Activated CD8-positive, alpha-beta memory T cell treated with anti-CD3 and anti-CD28 coated beads for 1 hour (primary cell): ENCODE measurements at places on chromosomes 2 and 18.

DNA sequence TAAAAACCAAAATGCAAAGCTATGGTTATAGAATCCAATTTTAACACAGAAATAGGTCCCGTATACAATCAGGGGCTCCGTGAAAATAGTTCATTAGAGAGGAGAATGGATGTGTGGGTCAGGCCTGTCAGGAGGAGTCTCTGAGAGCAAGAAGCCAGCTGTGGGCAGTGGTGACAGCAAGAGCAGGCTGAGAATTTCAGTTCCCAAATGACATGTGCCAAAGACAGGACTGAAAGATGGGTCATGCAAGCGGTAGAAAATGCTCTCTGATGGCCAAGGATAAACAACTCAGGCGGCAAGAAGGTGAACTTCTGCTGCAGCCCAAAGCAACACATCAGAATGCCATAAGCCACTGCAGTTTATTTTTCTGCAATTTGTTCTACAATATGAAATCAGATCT lies 100.4 kb downstream of the CCDC141 start:
- DNase-seq, result no peak

DNA sequence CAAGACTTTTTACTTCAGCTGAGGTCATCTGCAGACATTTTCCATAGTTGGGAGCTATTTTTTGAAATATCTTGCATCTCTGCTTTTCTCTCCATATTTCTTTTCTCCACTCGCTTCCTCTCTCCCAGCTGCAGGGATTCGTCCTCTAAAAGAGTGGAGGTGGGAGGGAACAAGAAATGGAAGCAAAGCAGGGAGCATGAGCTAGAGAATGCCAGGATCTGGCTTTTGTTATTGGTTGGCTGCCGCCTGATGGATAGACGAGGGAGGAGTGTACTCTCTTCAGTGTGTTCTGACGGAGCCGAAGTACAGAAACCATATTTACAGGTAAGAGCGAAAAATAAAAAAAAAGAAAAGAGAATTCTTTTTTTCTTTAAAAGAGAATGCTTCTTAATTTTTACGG lies at the start of gene CSRNP3:
TSS of gene CSRNP3 (plus strand) at position 282 of the 400 bp plus-strand sequence. CDS start 125,368 bp downstream, outside the sequence.
- no peak for DNase-seq

DNA sequence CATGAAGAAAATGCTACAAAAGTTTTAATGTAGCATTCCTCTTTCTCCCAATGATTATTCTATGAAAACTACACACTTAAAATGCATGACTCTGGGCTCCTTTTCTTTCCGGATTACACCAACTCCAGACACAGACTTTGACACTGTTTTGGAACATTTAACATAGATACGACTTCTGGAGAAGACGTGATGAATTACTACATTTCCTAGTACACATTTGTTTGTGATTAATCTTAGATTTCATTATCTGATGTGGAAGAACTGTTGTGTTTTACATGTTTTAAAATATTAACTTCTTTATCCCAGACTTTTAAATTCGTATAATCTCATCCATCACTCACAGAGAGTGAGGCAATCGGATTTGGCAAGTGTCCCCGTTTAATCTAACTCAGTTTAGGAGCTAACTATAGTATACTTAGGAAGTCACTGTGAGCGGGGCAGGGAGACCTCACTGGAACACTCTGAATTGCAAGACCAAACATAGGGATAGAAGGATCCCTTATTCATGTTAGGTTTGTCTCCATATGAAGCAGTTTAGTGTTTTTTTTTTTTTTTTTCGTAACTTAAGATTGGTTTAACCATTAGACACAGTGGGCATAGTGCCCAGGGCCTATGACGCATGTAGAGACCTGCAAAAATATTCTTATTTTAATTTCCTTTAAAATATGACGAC lies 66.7 kb downstream of the PDE1A start:
- no peak for DNase-seq

DNA sequence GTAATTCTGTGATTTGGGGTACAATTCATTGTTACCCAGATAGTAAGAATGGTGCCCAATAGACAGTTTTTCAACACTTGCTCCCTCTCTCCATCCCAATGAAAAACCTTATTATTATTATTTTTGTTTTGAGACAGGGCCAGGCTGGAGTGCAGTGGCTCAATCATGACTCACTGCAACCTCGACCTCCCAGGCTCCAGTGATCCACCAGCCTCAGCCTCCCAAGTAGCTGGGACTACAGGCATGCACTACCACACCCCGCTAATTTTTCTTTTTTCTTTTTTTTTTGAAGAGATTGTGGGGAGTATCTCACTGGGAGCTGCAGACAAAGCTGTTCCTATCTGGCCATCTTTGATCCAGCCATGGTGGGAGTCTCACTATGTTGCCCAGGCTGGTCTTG lies 7.2 kb downstream of the TGFA start:
- no peak for DNase-seq

DNA sequence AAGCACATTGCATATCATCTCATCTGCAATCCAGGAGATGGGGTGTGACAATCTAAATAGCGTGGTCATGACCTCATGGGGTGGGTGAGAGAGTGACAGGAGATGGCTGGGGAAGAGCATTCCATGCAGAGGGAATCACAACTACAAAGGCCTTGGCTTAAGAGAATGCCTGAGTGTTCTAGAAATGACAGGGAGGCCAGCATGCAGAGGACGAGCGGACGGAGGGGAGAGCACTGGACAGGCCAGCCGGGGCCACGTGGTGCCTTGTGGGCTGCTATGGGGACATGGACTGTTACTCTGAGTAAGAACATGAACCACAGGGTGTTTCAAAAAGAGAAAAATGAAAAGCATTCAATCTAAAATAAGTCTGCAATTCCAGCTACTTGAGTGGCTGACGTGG lies 117.9 kb upstream of the ODC1 start:
- DNase-seq, result no peak

- DNase-seq, result no peak
Measured at GRCh38 chr18:40473221-40474029, 1481.6 kb upstream of the PIK3C3 start.

DNA sequence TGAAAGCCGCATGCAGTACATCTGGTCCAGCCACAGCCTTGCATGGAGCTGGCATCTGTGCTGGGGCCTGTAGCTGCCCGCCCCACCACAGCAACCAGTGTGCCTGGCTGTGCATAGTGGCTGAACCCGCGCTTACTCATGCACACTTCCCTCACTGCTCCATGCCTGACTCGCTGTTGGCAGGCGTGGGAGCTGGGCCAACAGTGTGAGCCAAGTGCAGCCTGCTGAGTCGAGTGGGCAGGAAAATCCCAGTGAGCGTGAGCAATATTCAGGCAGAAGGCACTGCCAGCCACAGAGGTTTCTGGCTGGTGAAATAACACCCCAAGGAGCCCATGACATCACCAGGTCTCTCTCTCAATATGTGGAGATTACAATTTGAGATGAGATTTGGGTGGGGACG lies 1674.1 kb upstream of the TMEFF2 start:
- DNase-seq, result no peak

GRCh38 chr2:70828914-70829824 lies 6.4 kb downstream of the CD207 start:
- DNase-seq, result no peak

- DNase-seq, result no peak
Measured at GRCh38 chr2:26528836-26529235, 50.9 kb upstream of the OTOF start.

DNA sequence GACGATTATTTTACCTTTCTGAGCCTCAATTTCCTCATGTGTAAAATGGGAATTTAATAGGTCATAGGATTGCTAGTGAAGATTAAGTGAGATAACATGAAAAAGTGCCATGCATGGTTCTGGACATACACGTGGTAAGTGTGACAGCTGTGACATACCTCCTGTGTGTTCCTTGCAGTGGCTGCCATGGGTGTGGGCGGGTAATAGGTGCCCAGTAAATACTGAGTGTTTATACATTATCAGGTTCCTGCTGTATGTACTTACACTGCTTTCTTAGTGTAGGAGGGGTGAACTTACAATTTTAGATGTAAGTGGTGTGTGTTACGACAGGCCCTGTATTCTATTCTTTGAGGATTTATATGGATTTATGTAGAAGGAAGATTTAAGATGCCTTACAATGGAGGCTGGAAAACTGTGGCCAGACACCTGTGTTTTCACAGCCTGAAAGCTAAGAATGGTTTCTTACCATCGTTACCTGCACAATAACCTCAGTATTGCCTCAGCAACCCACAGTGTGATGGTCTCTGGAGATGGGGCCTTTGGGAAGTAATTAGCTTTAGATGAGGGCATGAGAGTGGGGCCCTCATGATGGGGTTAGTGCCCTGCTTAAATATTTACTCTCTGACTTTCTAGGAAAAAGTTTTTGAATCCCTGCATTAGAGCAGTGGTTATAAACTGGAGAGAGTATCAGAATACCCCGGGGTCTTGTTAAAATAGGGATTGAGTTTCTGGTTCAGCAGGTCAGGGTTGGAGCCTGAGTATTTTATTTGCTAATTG lies 78.1 kb downstream of the ASAP2 start:
- no peak for DNase-seq

DNA sequence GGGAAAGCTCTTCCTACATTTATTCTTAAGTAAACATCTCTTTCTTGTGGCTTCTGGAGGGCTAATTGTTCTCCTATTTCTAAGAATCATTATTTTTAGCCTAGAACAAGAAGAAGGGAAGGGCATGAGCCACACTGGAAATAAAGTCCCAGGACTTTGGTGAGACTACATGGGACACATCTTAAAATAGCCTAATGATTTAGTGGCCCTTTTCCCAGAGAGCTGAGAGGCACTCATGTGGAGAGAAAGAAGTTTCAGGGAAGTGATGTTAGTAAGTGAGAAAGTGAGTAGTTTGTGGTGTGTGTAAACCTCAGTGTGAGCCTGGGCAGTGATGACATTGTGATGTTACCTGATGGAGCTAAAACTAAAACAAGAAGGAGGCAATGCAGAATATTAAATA lies 14.6 kb downstream of the ITGA4 start:
- no peak for DNase-seq

DNA sequence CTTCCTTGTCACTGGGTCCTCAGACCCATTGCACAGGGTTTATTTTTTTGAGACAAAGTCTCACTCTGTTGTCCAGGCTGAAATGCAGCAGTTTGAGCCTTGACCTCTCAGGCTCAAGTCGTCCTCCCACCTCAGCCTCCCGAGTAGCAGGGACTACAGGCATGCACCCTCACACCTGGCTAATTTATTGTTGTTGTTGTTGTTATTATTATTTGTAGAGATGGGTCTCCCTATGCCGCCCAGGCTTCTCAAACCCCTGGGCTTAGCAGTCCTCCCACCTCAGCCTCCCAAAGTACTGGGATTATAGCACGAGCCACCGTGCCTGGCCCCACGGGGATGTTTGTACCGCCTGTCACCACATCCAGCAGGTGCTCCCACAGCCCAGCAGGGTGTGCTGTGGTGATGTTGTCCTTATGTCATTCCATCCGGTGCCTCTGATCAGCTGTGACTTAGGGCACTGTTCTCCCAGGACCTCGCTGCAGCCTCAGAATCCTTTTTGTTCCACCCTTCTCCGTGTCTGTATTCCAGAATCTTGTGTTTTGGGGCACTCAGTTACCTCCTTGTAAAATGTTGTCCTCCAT lies 182.3 kb downstream of the INO80D start:
- no peak for DNase-seq

DNA sequence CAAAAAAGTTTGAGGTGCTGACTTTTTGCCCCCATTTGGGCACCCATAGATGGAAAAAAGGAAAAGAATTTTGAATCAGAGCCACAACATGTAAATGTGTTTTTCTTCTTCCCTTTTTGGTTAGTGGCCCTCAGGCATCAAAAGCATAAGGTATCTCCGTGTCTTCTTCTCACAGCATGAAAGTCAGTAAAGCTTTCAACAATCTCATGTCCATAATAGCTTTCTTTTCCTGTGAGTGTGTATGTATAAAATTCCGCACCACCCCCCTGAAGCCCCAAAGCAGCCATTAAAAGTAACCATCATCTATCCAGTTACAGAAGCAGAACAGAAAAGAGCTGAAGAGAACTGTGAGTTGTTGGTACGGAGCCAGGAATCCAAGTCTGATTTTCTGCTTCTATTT lies 1539.7 kb upstream of the ACVR2A start:
- DNase-seq, result no peak

- no peak for DNase-seq
Measured at GRCh38 chr2:136255648-136256461, 137.9 kb upstream of the CXCR4 start.

DNA sequence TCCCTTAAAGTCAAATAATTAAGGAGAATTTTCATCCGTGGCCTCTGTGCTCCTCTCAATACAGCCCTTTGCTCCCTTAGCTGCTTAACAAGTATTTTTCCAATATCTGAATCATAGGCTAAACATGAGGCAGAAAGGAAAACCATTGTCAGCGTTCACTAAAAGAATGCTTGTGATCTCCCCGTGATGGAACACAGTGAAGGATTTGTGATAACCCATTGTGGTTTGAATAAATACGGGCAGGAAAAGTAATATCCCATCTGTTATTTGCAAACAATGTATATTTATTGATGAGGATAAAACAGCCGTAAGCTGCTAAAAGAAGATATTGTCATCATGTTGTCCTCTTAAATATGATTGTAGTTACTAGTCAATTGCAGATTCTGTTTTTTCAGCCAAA lies 258.1 kb downstream of the NAPG start:
- no peak for DNase-seq

- DNase-seq, result no peak
Measured at GRCh38 chr2:233093721-233094120, 33.6 kb downstream of the INPP5D start.

DNA sequence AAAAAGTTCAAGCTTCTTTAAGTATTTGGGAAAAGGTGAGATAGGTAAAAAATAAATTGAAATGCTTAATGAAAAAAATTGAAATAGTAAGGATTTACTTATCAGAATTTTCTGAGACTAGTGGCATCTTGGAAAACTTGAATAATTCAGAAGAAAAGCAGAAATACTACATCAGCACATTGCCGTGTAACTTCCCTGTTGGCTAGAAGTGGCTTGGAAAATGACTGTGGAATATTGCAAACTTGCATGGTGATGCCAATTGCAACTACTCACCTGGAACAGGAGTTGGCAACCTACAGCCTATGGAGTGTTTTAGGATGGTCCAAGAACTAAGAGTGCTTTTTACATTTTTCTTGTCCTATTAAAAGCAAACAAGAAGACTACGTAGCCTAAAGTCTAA lies 603.5 kb upstream of the VRK2 start:
- DNase-seq, result no peak

- DNase-seq, result no peak
Measured at GRCh38 chr18:5584746-5585417, 41.1 kb upstream of the EPB41L3 start.

- DNase-seq, result no peak
Measured at GRCh38 chr2:106075048-106075447, 119.1 kb downstream of the UXS1 start.

DNA sequence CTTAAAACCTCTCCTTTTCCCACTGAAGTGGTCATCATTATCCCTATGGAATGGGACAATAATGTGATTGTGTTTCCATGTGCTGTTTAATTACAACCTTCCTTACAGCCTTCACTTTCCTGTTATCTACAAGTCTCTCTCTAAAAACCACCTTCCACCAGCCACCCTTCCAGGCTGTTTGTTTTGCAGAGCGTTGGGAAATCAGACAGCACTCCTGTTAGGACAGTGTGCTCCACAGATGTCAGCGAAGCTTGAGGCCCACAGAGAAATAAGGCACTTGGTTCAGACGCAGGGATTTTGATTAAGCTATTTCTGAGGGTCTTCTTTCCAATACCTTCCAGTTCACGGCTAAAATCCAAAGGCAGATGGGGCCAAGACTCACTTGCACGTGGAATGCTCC lies 32.3 kb upstream of the ASPRV1 start:
- no peak for DNase-seq
